Hematopoietic multipotent progenitor cell treated with erythropoietin and hydrocortisone succinate and interleukin-3 and kit ligand, for 8 days (in vitro differentiated cells): ENCODE measurements at places on chromosomes 11 and 22.

DNA sequence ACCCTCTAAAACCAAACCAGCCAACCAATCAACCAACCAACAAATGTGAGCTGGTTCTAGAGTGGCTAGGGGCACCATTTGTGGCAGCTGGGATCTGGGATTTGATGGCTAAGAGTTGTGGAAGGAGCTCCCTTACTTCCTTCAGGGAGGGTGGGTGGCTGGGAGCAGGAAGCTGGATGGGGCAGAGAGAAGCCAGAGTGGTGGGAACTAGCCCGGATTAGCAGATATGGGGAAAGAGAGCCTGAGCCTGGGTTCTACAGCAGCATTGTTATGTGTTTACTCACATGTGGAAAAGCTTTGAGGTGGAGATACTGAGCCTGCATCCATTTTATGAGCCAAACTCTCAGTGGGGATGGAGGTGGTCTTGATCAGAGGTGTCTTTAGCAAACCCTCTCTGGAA lies 30.9 kb upstream of the THY1 start:
- no peak for DNase-seq

DNA sequence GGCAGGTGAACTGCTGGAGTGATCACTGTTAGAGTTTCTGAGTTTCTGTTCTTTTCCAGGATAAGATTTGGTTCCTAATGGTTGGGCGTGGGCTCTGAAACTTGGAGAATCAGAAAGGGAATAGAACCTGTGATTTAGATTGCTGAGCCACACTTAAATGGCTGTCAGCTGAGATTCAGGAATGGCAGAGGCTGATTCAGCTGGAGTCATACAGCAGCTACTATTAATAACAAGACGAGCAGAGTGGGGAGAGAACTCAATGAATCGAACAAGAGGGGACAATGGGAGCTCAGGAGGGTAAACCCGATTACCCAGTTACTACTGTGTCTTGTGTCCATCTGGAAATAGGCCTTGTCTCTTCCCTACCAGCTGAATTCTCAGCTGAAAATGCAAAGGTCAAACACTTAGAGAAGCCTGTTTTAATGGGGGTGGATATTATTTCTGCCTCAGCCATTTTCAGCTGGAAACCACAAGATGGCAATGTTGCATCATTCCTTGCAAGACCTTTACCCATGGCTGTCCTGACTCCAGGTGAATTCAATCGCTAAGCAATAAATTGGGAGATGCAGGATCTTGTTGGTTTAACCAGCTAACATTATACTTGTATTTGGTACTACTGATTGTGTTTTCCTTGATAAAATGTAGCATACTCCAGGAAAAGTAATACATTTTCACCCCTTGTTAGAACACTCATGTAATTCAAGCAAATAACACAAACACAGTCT lies 104.5 kb upstream of the RAG2 start:
- DNase-seq = peak; percentile 61

GRCh38 chr11:33256813-33257159 lies 395 bp upstream of the HIPK3 start:
- DNase-seq = no peak

DNA sequence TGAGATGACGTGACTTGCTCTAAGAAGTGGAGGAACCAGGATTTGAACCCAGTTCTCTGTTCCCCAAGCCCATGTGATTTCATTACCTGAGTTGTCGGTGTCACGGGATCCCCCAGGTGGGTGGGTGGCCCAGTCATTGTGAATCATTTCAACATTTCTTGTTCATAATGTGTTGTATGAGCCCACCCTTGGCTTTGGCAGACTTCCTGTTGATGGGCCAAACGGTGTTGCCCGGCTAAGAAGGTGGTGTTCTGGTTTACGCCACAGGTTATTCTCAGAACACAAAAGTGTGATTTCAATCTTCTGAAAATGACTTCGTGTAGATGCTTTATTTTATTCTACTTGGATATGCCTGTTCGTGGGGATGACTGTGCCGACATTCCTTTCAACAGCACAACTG lies 21.6 kb upstream of the ST14 start:
- DNase-seq = no peak

GRCh38 chr11:66192181-66192863 lies 76.1 kb upstream of the RAB1B start:
- DNase-seq = no peak

DNA sequence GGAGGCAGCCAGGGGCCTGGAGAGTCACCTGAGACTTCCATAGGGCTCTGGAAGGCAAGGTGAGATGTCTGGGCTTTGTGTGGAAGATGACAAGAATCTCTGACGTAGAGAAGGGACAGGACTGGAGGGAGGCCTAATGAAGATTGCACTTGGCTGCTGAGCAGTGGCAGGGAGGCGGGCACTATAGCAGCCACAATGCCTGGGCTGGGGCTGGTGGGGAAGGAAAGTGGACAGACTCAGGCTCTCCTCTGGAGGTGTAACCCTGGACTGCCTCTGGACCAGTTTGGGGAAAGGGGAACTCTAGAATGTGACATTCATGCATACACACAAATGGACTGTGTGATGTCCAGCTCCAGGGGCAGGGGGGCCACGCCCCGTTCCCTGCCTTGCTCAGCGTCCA lies 34.3 kb upstream of the CYP2D6 start:
- DNase-seq = no peak

GRCh38 chr22:44383064-44383575 lies 70.4 kb upstream of the SHISAL1 start:
- no peak for DNase-seq

GRCh38 chr11:46272816-46273427 lies 4.5 kb upstream of the CREB3L1 start:
- no peak for DNase-seq

- no peak for DNase-seq
Measured at GRCh38 chr11:79170321-79170720, 270.5 kb downstream of the TENM4 start.

GRCh38 chr11:46296528-46297448 lies 19.3 kb downstream of the CREB3L1 start:
- peak; percentile 53 for DNase-seq

- no peak for DNase-seq
Measured at GRCh38 chr22:17120711-17121232, 388 bp downstream of the TMEM121B start.

- DNase-seq = peak; percentile 33
Measured at GRCh38 chr11:61627850-61628661, 47.2 kb upstream of the SYT7 start.

- DNase-seq = no peak
Measured at GRCh38 chr22:27632451-27633295, 168.9 kb downstream of the MN1 start.

DNA sequence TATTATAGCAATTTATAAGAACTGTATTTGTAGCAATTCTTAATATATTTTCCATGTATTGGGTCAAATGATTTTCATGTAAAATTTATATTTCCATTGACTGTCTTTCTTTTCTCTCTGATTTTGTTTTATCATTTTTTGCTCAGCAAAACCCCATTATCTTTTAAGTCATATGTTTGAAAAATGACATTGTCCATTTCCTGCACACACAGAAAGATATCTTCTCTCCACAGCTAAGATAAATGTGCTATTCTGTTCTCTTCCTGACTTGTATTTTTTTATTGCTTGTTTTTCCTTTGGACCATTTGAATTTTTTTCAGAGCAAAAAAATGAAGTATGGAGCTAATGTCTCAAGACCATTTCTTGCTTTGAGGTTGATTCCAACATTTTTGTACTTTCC lies 6.3 kb upstream of the LRRC55 start:
- DNase-seq = no peak

DNA sequence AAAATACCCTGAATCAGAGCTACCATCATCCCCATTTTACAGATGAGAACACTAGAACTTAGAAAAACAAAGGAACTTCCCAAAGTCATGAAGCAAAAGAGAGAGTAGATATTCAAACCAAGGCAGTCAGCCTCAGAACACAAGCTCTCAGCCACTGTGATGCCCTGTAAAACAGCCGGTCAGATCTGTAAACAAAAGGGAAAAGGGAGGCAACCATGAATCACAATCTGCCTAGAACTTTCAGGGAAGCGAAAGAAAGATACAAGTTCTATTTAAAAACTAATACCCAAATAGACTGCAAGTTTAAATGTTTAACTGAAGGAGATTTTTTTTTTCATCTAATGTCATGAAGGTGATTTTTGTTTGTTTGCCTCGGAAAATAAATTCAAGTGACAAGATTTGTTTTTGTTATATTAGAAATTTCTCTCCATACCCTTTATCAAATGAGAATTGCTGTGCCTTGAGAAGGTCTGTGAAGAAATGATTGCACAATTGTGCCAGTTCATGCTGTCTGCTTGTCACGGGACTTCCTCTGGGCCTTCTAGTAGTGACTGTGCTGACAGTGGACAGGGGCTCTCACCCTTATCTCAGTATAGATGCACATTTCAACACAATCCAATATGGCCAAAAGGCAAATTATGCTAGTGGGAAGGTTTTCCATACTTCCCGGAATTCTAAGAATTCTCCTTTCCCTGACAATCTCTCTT lies 11.7 kb downstream of the SAA1 start:
- peak; percentile 20 for DNase-seq

DNA sequence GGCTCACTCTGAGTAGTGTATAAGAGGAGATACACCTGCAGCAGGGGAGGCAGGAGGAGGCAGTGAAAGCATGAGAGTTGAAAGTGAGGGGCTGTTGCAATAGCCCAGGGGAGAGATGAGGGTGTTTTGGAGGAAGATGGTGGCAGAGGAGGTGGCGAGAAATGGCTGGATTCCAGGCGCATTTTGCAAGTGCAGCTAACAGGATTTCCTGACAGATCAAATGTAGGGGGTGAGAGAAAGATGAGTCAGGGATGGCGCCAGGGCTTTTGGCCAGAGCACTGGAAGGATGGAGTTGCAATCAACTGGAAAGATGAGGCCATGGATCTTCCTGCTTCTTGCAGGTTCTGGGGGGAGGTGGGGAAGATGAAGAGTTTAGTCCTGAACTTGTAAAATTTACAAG lies 16.8 kb upstream of the TSPAN18 start:
- DNase-seq = no peak

DNA sequence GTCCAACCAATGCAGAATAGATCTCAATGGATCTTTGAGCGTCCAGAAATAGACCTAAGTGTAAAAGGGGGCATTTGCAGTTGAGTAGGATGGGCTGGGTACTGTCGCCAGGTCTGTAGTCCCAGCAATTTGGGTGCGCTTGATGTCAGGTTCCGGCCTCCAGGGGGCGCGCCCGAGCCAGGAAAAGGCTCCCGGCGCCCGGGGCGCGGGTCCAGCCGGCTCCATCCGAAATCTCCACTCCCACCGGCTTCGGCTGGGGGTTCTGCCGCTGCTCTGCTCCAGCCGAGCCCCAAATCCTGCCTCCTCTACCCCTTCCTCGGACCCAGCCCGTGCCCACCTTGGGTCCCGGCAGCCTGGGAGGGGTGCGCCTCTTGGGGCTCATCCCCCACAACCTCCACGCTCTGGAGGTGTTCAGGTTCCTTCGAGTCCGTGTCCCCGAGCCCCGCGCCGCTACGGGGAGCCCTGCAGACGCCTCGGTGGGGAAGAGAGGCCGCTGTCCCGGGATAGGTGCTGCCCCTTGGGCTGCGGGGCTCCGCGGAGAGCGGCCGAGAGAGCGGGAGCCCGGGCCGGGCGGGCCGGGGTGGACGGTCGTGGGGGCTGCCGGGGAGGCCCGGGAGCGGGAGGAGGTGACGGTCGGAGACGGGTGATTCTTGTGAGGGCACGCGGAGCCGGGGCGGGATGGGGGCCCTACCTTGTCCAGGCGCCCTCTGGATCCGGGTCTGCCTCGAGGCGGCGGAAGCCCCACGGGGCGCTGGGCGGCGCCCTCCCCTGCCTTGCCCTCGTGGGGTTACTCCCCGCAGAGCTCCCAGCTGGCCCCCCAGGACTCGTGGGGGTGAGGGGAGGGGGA lies 13.0 kb upstream of the CYB5R3 start:
- DNase-seq = peak; percentile 76

DNA sequence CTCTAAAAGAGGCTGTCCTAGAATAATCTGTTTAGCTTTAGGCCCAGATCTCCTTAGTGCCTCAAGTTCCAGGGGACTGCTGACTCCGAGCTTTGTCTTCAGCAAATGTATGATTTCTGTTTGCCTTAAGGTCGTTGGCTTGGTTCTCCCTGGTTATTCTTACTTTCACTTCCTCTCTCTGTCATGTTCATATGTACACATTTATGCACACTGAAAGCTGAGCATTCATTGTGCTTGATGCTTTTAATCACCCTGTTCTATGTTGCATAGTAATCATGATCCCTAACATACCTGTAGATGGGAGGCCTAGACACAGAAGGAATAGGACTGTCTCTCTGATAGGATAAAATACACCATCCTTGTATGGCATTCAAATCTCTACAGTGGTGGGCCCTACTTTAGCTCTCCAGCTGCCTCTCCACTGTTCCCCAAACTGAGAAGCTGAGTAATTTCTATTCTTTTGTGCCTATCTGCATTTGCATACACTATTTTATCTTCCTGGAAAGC lies 7.2 kb downstream of the PPFIBP2 start:
- no peak for DNase-seq

DNA sequence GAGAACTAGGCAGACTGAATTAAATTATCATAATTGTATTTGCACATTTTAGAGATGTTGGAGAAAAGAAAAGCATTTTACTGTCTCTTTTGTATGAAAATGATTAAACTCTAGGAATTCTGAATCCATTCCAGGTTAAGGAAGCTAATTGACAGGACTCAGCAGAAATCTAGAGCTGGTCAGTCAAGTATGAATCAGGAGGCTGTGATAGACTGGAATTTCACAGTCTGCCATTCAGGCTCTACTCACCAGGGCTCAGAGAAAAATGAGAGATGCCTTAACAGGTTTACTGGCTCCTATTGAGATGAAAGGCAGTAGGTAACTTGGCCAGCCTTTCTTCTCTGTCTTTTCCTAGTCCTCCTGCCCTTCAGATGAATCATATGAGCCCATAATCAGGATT lies 693.9 kb upstream of the CHORDC1 start:
- no peak for DNase-seq

GRCh38 chr11:122214567-122214966 lies 98.6 kb upstream of the BLID start:
- no peak for DNase-seq

DNA sequence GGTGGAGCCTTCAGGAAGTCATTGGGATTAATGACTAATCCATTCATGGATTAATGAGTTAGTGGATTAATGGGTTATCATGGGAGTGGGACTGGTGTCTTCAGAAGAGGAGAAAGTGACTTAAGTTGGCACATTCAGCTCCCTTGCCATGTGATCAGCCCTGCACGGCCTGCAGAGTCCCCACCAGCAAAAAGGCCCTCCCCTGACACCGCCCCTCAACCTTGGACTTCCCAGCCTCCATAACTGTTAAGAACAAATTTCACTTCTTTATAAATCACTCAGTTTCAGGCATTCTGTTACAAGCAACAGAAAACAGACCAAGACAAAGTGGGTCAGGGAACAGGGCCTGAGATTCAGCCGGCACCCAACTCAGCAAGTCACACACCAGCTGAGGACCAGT lies 85.3 kb downstream of the MICAL3 start:
- no peak for DNase-seq

DNA sequence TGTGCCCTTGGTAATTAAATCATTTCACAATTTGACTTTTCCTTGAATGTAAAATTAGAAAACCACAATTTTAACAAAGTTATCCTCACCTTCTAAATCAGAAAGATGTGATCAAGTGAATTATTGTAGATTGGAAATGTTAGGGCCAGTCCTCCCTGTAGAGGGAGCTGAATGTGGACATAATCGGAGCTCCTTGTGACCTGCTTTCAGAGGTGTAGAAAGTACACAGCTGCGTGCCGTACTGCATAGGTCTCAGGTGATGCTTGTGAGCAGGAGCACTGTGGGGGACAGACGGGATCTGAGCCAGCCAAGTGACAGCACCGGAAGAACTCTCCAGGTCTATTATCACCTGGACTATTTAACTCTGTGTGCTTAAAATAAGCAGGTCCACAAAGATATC lies 338.0 kb downstream of the AASDHPPT start:
- DNase-seq = no peak
